ENCODE measurements at places on chromosomes 2 and 18. TPM values are rescaled to one million over a fixed set of nuclear protein-coding genes. Genes with fewer than 3 reads are reported as not detected.

Gene SERPINB11
- not detected for total RNA-seq

Gene C2orf81
- total RNA-seq, result 2.7 TPM

Gene GALR1
- total RNA-seq, result not detected

Gene SRD5A2
- total RNA-seq, result not detected

Gene IL36B
- not detected for total RNA-seq

Gene MAPK4
- total RNA-seq, result 73.2 TPM

Gene IL36G
- not detected for total RNA-seq

DNA sequence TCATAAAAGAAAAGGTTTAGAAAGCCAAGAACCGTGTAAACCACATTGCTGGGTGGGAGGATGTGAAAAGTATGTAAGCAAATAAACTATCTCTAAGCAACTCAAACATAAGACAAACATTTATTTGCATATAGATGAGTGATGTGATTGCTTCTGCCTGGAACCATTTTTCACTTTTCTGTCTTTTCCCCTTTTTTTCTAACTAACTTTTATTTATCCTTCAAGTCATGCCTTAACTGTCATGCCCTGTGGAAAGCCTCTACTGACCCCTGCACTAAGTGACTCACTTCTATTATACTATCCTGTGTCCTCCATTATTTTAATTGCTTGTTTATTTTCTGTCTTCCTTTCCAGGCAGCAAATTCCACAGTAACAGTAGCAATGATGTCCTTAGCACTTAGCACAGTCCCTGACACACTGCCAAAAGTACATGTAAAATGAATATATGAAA lies 87.5 kb upstream of the CTAGE1 start:
- no peaks in the 10 kb centered on the region for H3K27me3 ChIP-seq
- no peak overlapping the region for H3K4me3 ChIP-seq
- H3K36me3 ChIP-seq, result no peaks in the 10 kb centered on the region
- H3K4me1 ChIP-seq, result no peaks in the 10 kb centered on the region

DNA sequence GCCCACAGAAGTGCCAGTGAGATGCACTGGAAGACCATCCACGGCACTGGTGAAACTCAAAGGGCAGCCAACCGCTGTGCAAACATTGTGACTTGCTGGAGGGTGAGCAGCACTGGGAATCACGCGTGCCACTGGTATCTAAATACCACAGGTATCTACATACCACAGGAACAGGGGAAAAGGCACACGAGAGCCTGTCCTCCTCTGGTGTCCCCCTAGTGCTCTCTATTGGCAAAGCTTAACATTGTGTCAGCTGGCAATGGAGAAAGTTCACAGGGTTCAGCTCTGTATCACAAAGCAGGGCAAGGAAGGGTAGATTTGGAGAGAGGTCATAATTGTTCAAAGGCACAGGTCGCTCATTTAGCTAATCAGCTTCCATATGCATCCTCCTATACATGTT lies 12.6 kb upstream of the SEC11C start:
- H3K27me3 ChIP-seq, result no peaks in the 10 kb centered on the region
- H3K36me3 ChIP-seq, result no peaks in the 10 kb centered on the region
- no peak overlapping the region for H3K4me3 ChIP-seq
- H3K4me1 ChIP-seq, result no peaks in the 10 kb centered on the region

- DNase-seq, result no peak
- H3K27ac ChIP-seq, result no peak overlapping the region
- H3K4me1 ChIP-seq, result no peaks in the 10 kb centered on the region
- H3K27me3 ChIP-seq, result no peaks in the 10 kb centered on the region
Measured at GRCh38 chr2:40129725-40130124, 322.2 kb downstream of the SLC8A1 start.

DNA sequence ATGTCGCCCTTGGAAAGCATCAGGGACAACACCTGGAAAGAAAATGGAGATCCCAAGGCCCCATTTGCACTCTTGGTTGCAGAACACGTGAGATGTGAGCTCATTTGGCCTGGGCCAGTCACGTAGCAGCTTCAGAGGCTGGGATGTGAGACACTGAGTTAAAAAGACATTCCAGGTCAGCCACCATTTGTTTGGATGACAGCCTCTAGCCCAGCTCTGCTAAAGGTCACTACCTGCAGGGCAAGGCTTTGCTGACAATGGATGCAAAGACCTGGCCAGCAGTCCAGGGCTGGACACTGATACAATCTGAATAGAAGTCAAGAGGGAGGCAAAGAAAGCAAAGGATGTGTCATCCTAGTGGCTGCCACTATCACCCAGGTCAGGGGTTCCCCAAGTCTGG lies 83.9 kb upstream of the LRPPRC start:
- H3K27ac ChIP-seq, result no peak overlapping the region
- H3K4me3 ChIP-seq, result no peak overlapping the region
- no peaks in the 10 kb centered on the region for H3K36me3 ChIP-seq
- H3K4me1 ChIP-seq, result no peaks in the 10 kb centered on the region
- no peak for DNase-seq

- no peaks in the 10 kb centered on the region for H3K36me3 ChIP-seq
- no peak overlapping the region for H3K4me3 ChIP-seq
- H3K27me3 ChIP-seq, result no peaks in the 10 kb centered on the region
- peaks cover 7% of the 10 kb centered on the region for H3K4me1 ChIP-seq
- DNase-seq, result no peak
Measured at GRCh38 chr2:231182513-231182899, 15.9 kb upstream of the ARMC9 start.

- no peaks in the 10 kb centered on the region for H3K4me1 ChIP-seq
- no peak for DNase-seq
- H3K36me3 ChIP-seq, result no peaks in the 10 kb centered on the region
Measured at GRCh38 chr2:101546376-101547058, 71.6 kb upstream of the RFX8 start.

GRCh38 chr18:79111483-79111882 lies 42.3 kb downstream of the ATP9B start:
- no peaks in the 10 kb centered on the region for H3K4me1 ChIP-seq
- peaks cover 16% of the 10 kb centered on the region for H3K36me3 ChIP-seq
- H3K27ac ChIP-seq, result no peak overlapping the region
- H3K27me3 ChIP-seq, result no peaks in the 10 kb centered on the region
- DNase-seq, result no peak

- H3K4me3 ChIP-seq, result no peak overlapping the region
- DNase-seq, result no peak
- H3K4me1 ChIP-seq, result no peaks in the 10 kb centered on the region
- H3K27ac ChIP-seq, result no peak overlapping the region
- peaks cover 4% of the 10 kb centered on the region for H3K27me3 ChIP-seq
Measured at GRCh38 chr2:181697571-181697970, 17.3 kb upstream of the NEUROD1 start.

DNA sequence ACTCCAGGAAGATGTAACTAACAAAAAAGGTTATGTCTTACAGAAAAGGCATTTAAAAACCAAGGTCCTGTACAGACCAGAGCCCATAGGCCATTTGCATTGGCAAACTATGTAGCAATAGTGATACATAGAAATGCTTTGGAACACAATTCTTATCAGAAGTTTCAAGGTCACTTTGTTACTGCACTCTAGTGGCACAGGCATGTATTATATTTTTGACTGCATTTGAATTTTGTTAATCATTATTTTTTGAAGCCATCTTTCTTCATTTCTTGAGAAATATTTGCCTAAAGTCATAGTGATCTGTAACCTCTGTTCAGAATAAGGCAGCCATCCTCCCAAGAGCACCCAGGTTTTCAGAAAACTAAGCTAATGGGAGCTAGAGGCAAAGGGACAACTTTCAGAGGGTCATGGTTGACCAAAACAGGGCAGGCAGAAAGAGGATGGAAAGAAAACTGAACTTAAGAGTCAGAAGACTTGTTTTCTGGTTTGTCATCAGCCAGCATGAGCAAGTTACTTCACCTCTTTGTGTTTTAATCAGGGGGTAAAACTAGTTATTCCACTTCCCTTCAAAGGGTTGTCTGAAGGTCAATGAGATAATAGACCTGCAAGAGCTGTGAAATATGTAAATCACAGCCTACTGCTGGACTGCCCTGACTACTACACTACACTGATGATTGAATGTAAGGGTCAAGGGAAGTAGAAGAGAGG lies 41.5 kb downstream of the SLC38A11 start:
- H3K27me3 ChIP-seq, result no peaks in the 10 kb centered on the region
- peak; percentile 91 for DNase-seq
- H3K4me3 ChIP-seq, result no peak overlapping the region
- H3K36me3 ChIP-seq, result no peaks in the 10 kb centered on the region

GRCh38 chr2:68341583-68341982 lies 21.8 kb upstream of the CNRIP1 start:
- H3K27me3 ChIP-seq, result no peaks in the 10 kb centered on the region
- no peak overlapping the region for H3K4me3 ChIP-seq
- H3K36me3 ChIP-seq, result no peaks in the 10 kb centered on the region

GRCh38 chr2:46498681-46499080 lies 19.3 kb downstream of the TMEM247 start:
- H3K27me3 ChIP-seq, result no peaks in the 10 kb centered on the region
- H3K27ac ChIP-seq, result no peak overlapping the region
- no peaks in the 10 kb centered on the region for H3K36me3 ChIP-seq
- peaks cover 9% of the 10 kb centered on the region for H3K4me1 ChIP-seq
- no peak overlapping the region for H3K4me3 ChIP-seq

DNA sequence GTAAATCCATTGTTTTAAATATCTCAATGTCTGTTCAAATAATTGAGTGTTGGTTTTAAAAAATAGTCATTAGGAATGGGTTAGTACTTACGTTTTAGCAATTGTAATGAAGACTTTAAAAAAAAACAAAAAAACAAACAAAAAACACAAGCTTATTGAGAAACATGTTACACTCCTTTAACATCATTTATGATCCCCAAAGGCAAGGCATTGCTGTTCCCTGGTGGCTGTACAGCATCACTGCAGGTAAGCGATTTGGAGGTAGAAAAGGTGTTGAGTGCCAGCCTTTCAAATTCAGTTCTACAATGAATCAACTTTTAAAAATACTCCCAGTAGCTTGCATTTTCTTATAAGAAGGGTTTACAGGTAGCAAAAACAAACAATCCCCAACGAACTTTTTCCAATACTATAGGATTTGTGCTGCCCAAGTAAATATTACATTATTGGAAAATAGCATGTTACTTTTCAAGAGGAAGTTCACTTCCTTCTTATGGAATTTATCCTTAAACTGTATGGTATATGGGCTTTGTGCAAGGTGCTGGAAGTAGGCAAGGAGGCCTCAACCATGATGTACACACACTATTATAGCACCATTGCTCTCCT lies 27.5 kb downstream of the CNRIP1 start:
- H3K4me1 ChIP-seq, result peaks cover 28% of the 10 kb centered on the region
- H3K4me3 ChIP-seq, result no peak overlapping the region
- DNase-seq, result peak; percentile 53

GRCh38 chr2:129464036-129464435 lies 515.4 kb upstream of the RAB6C start:
- H3K36me3 ChIP-seq, result no peaks in the 10 kb centered on the region
- no peak for DNase-seq
- no peak overlapping the region for H3K4me3 ChIP-seq
- no peak overlapping the region for H3K27ac ChIP-seq
- no peaks in the 10 kb centered on the region for H3K27me3 ChIP-seq

- H3K4me3 ChIP-seq, result no peak overlapping the region
- no peaks in the 10 kb centered on the region for H3K36me3 ChIP-seq
- H3K27me3 ChIP-seq, result no peaks in the 10 kb centered on the region
- H3K27ac ChIP-seq, result no peak overlapping the region
- no peaks in the 10 kb centered on the region for H3K4me1 ChIP-seq
- DNase-seq, result no peak
Measured at GRCh38 chr18:75438891-75439290, 11.4 kb upstream of the SMIM21 start.

DNA sequence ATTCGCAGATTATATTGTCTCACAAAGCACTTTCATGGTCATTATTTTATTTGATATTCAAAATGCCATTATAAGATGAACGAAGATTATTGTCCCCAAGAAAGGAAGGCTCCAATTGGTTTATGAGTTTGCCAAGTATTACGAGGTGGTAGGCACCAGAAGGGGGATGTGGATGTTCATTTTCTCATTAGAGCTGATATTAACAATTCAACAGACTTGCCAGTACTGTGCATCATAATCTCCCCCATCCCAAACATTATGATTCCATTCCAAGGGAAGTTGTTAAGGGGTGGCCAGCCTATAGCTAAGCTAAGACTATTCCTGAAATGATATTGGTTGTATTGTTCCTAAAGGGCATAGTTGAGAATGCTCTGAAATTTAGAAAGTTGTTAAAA lies 257.7 kb downstream of the PRKCE start:
- no peaks in the 10 kb centered on the region for H3K27me3 ChIP-seq
- no peak overlapping the region for H3K4me3 ChIP-seq
- peaks cover 8% of the 10 kb centered on the region for H3K4me1 ChIP-seq
- no peak for DNase-seq
- no peak overlapping the region for H3K27ac ChIP-seq

GRCh38 chr2:43178055-43178598 lies 48.3 kb downstream of the ZFP36L2 start:
- H3K36me3 ChIP-seq, result no peaks in the 10 kb centered on the region
- peaks cover 71% of the 10 kb centered on the region for H3K4me1 ChIP-seq
- H3K27me3 ChIP-seq, result no peaks in the 10 kb centered on the region
- no peak overlapping the region for H3K4me3 ChIP-seq

- no peaks in the 10 kb centered on the region for H3K4me1 ChIP-seq
- no peak overlapping the region for H3K27ac ChIP-seq
- no peak for DNase-seq
- H3K36me3 ChIP-seq, result no peaks in the 10 kb centered on the region
Measured at GRCh38 chr2:62691186-62691585, 14.3 kb upstream of the EHBP1 start.

- no peak overlapping the region for H3K27ac ChIP-seq
- peaks cover 97% of the 10 kb centered on the region for H3K36me3 ChIP-seq
- DNase-seq, result no peak
- H3K4me3 ChIP-seq, result no peak overlapping the region
- H3K4me1 ChIP-seq, result no peaks in the 10 kb centered on the region
- no peaks in the 10 kb centered on the region for H3K27me3 ChIP-seq
Measured at GRCh38 chr2:61205132-61205531, 43.1 kb downstream of the C2orf74 start.

- no peaks in the 10 kb centered on the region for H3K36me3 ChIP-seq
- peak overlapping the region; percentile 94 for H3K27ac ChIP-seq
- peak overlapping the region; percentile 81 for H3K4me3 ChIP-seq
- peak; percentile 21 for DNase-seq
- H3K27me3 ChIP-seq, result no peaks in the 10 kb centered on the region
- peaks cover 59% of the 10 kb centered on the region for H3K4me1 ChIP-seq
Measured at GRCh38 chr18:62525608-62526007, 2.8 kb downstream of the ZCCHC2 start.

DNA sequence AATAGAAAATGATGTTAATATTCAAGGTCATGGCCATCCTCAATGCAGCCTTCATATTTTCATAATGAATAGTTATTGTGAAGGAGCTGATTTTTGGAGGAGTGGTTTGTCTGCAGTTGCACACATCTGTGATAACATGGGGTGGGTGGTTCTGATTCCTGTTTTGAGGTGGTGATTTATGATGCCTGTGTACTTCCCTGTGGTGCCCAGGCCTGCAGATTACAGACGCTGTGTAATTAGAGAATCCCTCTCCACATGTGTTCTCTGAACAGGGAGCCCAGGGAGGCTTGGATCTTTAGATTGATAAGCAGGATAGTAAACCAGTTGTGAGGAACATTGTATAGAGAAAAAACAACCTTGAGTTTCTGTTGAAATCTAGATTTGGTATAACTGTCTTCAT lies 117.5 kb downstream of the AGAP1 start:
- H3K27me3 ChIP-seq, result no peaks in the 10 kb centered on the region
- no peak for DNase-seq
- peaks cover 34% of the 10 kb centered on the region for H3K4me1 ChIP-seq
- H3K4me3 ChIP-seq, result no peak overlapping the region
- no peaks in the 10 kb centered on the region for H3K36me3 ChIP-seq

Data from stomach (tissue), 19 donors.